Adrenal gland (tissue), 19 donors: ENCODE measurements at places on chromosomes 11 and 22. TPM values are rescaled to one million over a fixed set of nuclear protein-coding genes. Genes with fewer than 3 reads are reported as not detected.

GRCh38 chr11:84549217-84549616, 1077.9 kb downstream of the DLG2 start:
- DNase-seq: no peak

DNA sequence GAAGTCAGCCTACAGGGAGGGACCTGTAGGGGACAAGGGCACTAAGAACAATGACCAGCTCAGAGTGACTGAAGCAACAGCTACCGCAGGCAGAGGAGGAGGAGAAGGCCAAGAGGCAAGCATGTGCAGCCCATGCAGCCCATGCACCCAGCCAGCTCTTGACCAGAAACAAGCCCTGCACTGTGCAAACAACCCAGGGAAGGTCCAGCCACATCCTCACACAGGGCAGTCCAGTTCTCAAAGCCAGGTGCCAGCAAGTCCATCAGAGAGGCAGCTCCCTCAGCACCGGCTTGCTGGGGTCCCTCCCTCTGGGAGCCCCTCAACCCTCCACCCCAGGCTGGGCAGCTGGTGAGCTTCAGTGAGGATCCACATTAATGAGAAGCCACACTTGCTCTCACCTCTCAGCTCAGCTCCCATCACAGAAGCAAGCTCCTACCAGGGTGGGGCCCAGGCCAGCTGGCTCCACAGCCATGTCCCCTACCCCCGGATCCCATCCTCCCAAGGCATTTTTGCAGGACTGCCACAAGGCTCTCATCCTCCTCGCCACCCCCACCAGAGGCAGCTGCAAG, 7.1 kb downstream of the DGCR2 start:
- no peak for DNase-seq

DNA sequence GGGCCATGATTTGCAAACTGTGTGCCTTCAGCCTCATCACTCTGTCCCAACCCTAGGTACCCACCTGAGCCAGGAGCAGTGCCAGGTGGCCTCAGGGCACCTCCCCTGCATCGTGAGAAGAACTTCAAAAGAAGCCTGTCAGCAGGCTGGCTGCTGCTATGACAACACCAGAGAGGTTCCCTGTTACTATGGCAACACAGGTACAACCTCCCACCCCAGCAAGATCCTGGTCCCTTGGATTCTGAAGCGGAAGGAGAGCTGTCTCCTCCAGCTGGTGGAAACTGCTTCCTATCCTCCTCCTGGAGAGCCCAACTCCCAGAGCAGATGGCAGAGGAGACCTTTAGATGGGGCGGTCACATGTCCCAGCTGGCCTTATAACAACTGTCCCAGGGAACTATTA, 2.9 kb downstream of the ZP1 start:
- DNase-seq: no peak

DNA sequence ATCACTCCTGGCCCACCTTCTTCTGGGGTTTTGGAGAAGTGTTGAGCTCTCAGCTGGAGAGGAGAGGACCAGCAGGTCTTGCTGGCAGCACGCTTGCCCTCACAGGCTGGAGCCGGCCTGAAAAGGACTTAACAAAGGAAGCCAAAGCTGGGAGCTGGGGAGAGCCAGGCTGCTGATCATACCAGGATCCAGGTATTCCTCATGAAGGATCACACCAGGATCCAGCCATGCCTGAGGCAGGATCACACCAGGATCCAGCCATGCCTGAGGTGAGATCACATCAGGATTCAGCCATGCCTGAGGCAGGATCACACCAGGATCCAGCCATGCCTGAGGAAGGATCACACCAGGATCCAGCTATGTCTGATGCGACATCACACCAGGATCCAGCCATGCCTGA, 17.0 kb downstream of the MRGPRD start:
- DNase-seq: no peak

The TMEM191C gene
- total RNA-seq: 2.4 TPM

The IL10RA gene
- 24.8 TPM for total RNA-seq

The MOV10L1 gene
- 0.14 TPM for total RNA-seq

The IGSF22 gene
- not detected for total RNA-seq

The DENND6B gene
- total RNA-seq: 6.7 TPM
